Fibroblast of lung (primary cell): ENCODE measurements at places on chromosomes 12 and 14. TPM values are rescaled to one million over a fixed set of nuclear protein-coding genes. Genes with fewer than 3 reads are reported as not detected.

The MYG1 gene
- total RNA-seq = 52.0 and 55.7 TPM in 2 replicates

The FGF23 gene
- total RNA-seq = not detected in 2 replicates

The RFX4 gene
- not detected in 2 replicates for total RNA-seq

The BMP4 gene
- 27.2 and 77.5 TPM in 2 replicates for total RNA-seq

The KLRC2 gene
- not detected in 2 replicates for total RNA-seq

The AMDHD1 gene
- total RNA-seq = under 0.01 and 0.33 TPM in 2 replicates

The CIROP gene
- 0.17 and 1.0 TPM in 2 replicates for total RNA-seq

The TESPA1 gene
- not detected in 2 replicates for total RNA-seq

The LRFN5 gene
- 2.8 and 3.6 TPM in 2 replicates for total RNA-seq

The KRT73 gene
- not detected in 2 replicates for total RNA-seq

The TAS2R46 gene
- total RNA-seq = 1.5 and 2.0 TPM in 2 replicates

The GPR33 gene
- total RNA-seq = not detected in 2 replicates

The NOXRED1 gene
- 0.26 and 0.83 TPM in 2 replicates for total RNA-seq

The NFATC4 gene
- 33.1 and 59.9 TPM in 2 replicates for total RNA-seq

The FAM90A1 gene
- 0.26 and 0.33 TPM in 2 replicates for total RNA-seq

The HPD gene
- 0.17 and 0.26 TPM in 2 replicates for total RNA-seq

The SLC25A21 gene
- total RNA-seq = 0.26 and 0.50 TPM in 2 replicates

The PTPN21 gene
- 9.2 and 13.2 TPM in 2 replicates for total RNA-seq

The RNASE4 gene
- total RNA-seq = 20.0 and 22.1 TPM in 2 replicates

The RERG gene
- total RNA-seq = 0.26 and 0.33 TPM in 2 replicates

The GNB3 gene
- 1.3 and 1.7 TPM in 2 replicates for total RNA-seq

The PAPOLA gene
- total RNA-seq = 103 and 109 TPM in 2 replicates

The GXYLT1 gene
- total RNA-seq = 10.5 and 10.7 TPM in 2 replicates

The SLCO1B1 gene
- total RNA-seq = not detected in 2 replicates

The SLC6A13 gene
- not detected in 2 replicates for total RNA-seq

The PHC1 gene
- total RNA-seq = 15.2 and 18.7 TPM in 2 replicates

The VRTN gene
- not detected in 2 replicates for total RNA-seq

The KERA gene
- not detected in 2 replicates for total RNA-seq

The KRT78 gene
- not detected in 2 replicates for total RNA-seq

The JAG2 gene
- 1.8 TPM in 2 replicates for total RNA-seq

The C12orf54 gene
- total RNA-seq = not detected in 2 replicates

The GPRC5D gene
- total RNA-seq = not detected in 2 replicates

The KRT7 gene
- total RNA-seq = 3.1 and 3.5 TPM in 2 replicates

The IL22 gene
- total RNA-seq = not detected in 2 replicates

The SAMD15 gene
- total RNA-seq = 0.33 and 0.77 TPM in 2 replicates
